ENCODE measurements at places on chromosomes 2 and 18.
A peak's percentile ranks its signal among the peaks of the same experiment; 100 is the strongest.

DNA sequence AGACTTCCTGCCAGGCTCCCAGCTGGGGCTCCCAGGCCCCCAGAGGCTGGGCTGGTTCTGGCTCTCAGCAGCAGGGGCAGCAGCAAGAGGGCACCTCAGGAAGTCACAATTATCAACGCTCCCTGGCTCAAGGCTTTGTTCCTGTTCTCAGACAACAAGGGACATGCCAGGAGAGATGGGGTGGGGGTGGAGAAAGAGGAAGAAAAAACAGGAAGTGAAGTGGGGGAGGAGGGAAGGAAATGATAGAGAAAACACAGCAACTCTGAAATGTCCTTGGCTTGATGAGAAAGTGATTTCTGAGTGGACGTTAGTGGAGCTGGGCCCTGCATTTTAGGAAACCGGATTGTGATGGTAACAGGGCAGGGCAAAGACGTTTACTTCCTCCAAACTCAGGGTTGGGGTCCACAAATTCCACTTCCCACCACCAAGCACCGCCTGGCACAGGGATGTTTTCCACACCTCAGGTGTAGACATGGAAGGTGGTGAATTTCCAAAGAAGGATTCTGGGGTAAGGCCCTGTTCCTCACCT is 40.4 kb downstream of the CYRIA start:
- peak; percentile 80 for DNase-seq
- H3K36me3 ChIP-seq, result no peaks in the 10 kb centered on the region
- no peaks in the 10 kb centered on the region for H3K27me3 ChIP-seq
- H3K27ac ChIP-seq, result peak overlapping the region; percentile 92

DNA sequence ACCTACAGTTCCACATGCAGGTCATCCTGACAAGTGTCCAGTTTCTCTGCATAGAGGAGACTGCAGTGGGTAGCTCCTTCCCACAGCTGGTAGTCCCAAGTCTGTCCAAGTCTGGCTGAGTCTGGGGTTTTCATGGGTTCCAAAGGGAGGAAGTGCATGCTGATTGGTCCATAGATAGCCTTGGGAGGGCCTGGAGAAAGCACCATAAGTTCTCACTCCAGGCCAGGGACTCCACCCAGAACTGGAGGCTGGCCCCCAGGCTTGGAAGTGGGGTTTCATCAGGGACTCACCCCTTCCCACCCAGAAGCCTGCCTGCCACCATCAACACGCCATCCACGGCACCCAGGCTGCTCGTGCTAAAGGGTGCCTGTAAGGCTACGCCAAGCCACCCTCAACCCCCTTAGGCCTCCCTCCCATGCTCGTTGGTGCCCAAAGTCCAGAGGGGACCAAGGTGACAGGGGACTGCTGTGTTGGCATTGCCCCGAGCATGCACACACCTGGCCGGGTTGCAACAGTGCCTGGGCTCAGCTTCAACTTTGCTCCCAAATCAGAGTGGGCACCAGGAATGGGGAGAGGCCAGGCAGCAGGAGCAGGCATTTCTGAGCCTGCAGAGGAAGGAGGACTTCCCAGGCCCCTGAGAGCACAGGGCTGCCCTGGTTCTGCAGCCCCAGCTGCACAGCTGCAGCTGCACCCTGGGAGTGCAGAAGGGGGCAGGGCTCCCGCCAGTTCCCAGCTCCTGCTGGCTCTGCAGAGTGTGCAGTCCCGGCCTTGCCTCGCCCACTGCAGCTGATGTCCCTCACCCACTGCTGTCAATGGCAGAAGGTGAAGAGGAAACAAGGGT is 116.5 kb upstream of the MAP2 start:
- no peaks in the 10 kb centered on the region for H3K27me3 ChIP-seq
- no peak overlapping the region for H3K4me3 ChIP-seq
- H3K4me1 ChIP-seq, result no peaks in the 10 kb centered on the region
- H3K36me3 ChIP-seq, result no peaks in the 10 kb centered on the region

DNA sequence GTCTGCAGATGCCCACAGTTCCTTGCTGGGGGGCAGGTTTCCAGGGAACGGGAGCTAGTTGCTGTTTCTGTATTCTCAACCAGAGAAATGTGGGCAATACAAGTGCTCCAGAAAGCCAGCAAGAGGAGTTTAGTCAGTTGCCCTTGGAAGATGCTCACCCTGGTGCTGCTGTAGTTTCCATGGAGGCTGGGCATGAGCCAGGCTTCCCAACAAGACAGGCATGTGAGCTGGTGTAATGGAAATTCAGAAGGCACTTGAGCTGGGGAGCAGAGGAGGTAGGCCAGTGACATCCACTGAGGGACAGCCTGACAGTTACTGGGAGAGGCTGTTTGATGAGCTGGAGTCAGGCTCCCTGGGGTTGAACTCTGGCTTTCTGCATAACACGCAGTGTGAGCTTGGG is 7.7 kb downstream of the HK2 start:
- H3K36me3 ChIP-seq, result no peaks in the 10 kb centered on the region
- DNase-seq, result no peak
- no peak overlapping the region for H3K27ac ChIP-seq
- H3K4me1 ChIP-seq, result peaks cover 26% of the 10 kb centered on the region
- H3K4me3 ChIP-seq, result no peak overlapping the region
- H3K27me3 ChIP-seq, result no peaks in the 10 kb centered on the region

DNA sequence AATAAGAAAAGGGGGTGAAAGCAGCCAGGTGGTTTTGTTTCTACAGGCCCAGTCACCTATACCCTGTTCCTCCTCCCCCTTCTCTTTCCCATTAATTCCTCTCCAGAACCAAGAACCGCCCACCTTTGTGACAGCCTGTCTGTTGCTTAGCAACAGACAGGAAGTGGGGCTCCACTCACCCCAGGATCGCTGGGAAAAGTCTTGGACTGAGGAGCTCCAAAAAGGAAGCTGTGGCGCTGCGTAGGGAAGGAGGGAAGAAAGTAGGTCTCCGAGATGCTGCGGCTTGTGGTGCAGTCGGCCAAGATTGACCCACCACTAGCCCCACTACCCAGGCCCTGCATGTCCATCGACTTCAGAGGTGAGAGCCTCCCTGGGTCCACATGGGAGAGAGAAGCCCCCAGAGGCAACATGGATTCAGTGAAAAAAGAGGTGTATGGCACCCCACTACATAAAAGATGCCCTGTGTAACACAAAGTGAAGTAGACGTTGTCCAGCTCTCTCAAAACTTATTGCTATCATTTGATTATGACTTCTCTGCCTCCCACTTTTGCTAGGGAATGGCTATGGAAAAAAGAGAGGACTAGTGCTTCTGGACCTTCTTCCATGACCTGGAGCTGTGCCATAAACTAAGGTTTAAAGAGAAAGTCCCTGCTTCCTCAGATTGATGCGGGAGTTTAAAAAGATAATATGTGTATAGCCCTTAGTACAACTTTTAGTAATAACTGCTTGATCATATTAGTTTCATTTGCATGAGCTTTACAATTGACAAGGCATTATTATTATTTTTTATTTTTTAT is at the start of gene FER1L5:
Gene FER1L5, plus strand, starts transcription at position 201 of the 797 bp plus-strand sequence. Its CDS starts 73 bp downstream, at position 274.
- no peaks in the 10 kb centered on the region for H3K36me3 ChIP-seq
- H3K27ac ChIP-seq, result no peak within 1 kb of the TSS
- peaks cover 4% of the 10 kb centered on the region for H3K4me1 ChIP-seq

DNA sequence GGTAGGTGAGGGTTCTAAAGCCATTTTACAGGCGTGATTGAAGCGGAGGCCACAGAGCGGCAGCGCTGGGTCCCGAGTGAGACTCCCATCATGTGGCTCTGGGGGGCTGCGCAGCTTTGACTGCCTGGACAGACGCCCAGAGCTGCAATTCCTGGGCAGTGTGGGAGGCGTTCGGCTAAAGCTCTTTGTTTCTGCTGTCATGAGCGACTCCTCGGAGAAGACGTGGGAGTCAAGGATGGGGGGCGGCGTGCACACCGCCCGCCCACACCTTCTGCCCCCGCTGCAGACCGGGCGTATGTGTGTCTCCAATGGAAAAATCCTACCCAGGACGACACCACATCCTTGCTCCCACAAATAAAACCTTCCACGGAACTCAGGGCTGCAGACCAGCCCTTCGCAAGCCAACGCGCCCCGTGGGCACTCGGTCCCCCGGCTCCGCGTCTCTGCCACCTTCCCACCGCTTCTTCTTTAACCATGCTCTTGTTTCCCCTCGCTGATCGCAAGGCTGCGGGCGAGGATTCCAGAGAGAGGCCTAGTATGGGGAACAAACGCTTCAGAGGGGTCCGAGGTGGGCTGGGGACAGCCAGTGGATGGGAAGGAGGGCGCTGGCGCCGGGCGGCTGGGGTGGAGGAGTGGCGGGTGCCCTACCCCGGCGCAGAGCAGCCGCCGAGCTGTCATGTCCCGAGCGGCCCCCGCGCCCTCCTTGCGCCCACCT is 680 bp upstream of the LBH start:
- peak overlapping the region; percentile 94 for H3K4me3 ChIP-seq
- H3K36me3 ChIP-seq, result no peaks in the 10 kb centered on the region
- peak overlapping the region; percentile 94 for H3K27ac ChIP-seq
- H3K27me3 ChIP-seq, result no peaks in the 10 kb centered on the region
- DNase-seq, result peak; percentile 58

- H3K36me3 ChIP-seq, result no peaks in the 10 kb centered on the region
- no peak for DNase-seq
- no peaks in the 10 kb centered on the region for H3K27me3 ChIP-seq
- H3K4me3 ChIP-seq, result no peak overlapping the region
- no peak overlapping the region for H3K27ac ChIP-seq
Observed at GRCh38 chr2:54176577-54176976, 61.2 kb downstream of the ACYP2 start.

- DNase-seq, result no peak
- H3K4me1 ChIP-seq, result no peaks in the 10 kb centered on the region
- no peaks in the 10 kb centered on the region for H3K27me3 ChIP-seq
- H3K4me3 ChIP-seq, result no peak overlapping the region
- H3K36me3 ChIP-seq, result no peaks in the 10 kb centered on the region
- no peak overlapping the region for H3K27ac ChIP-seq
Observed at GRCh38 chr18:35571138-35571537, 10.4 kb upstream of the GALNT1 start.

DNA sequence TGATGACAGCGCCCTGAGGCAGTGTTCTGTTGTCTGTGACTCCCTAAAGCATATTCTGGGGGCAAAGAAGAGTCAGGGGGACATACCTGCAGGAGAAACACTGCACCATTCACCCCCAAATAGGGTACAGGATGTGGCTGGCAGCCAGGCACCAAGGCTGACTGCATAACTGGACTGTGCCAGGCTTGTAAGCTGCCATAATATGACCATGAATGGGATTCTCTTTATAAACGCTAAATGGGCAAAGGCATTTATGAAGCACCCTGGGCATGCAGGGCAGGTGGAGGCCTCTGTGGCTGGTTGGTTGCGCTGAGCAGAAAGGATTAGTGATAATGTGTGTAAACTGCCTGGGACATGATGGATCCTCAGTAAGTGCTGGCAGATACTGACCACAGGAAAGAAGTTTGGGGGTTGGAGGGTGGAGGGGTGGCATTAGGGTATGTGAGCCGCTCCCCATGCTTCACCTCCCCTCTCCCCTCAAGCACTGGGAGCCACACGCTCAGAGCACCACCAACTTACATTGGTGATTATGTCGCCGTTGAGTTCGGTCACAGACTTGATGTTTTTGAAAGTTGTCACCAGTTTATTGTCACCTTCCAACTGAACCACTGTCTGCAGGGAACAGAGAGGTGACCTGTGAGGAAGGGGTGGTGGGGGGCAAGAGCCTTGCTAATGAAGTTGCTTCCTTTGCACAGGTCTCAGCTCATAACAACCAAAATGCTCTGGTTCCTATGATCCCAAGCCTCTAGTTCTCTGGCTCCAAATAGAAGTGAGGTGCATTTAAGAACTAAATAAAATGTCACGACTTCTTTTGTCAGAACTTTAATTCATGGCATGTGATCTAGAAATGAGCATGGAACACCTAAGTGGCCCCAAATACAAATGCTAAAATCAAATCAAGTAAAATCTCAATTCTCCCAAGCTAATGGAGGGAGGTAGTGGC is 3.6 kb downstream of the FABP1 start:
- H3K4me1 ChIP-seq, result no peaks in the 10 kb centered on the region
- DNase-seq, result no peak
- H3K4me3 ChIP-seq, result no peak overlapping the region

DNA sequence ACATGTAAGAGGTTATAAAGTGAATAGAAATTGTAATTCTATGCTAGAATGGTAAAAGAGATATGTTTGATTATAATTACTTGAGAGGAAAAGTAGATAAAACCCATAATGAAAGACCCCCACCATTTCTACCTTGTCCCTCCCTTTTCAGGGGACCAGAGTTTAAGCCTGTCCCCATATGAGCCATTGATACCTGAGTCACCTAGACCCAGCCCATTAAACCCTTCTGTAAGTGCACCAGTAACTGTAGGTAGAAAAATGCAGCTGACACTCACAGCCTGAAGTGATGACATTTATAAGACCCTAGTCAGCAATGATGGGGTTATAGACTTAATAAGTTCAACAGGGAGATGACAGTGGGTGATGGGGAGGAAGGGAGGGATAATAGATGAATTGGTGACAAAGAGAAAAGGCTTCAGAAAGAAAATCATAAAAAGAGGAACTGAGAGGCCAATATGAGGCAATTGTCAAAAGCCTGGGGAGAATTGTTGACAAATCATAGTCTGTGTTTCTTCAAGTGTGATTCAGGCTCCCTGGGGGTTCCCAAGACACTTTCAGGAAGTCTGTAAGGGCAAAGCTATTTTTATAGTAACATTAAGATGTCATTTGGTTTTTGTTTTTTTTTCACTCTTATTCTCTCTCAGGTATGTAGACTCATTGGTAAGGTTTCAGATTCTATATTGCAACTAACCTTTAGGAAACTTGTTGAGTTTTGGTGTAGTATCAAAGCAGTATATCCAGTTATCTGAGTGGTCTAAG is 544.2 kb downstream of the SATB2 start:
- no peak overlapping the region for H3K27ac ChIP-seq
- no peaks in the 10 kb centered on the region for H3K27me3 ChIP-seq
- no peaks in the 10 kb centered on the region for H3K4me1 ChIP-seq

- H3K4me3 ChIP-seq, result no peak overlapping the region
- H3K27ac ChIP-seq, result no peak overlapping the region
- H3K4me1 ChIP-seq, result no peaks in the 10 kb centered on the region
- no peaks in the 10 kb centered on the region for H3K27me3 ChIP-seq
- no peak for DNase-seq
Observed at GRCh38 chr2:215082446-215082845, 56.0 kb downstream of the ABCA12 start.

GRCh38 chr2:22274661-22275060 is 1110.3 kb upstream of the KLHL29 start:
- no peaks in the 10 kb centered on the region for H3K4me1 ChIP-seq
- no peak overlapping the region for H3K4me3 ChIP-seq
- no peak for DNase-seq
- H3K27ac ChIP-seq, result no peak overlapping the region
- H3K27me3 ChIP-seq, result no peaks in the 10 kb centered on the region

DNA sequence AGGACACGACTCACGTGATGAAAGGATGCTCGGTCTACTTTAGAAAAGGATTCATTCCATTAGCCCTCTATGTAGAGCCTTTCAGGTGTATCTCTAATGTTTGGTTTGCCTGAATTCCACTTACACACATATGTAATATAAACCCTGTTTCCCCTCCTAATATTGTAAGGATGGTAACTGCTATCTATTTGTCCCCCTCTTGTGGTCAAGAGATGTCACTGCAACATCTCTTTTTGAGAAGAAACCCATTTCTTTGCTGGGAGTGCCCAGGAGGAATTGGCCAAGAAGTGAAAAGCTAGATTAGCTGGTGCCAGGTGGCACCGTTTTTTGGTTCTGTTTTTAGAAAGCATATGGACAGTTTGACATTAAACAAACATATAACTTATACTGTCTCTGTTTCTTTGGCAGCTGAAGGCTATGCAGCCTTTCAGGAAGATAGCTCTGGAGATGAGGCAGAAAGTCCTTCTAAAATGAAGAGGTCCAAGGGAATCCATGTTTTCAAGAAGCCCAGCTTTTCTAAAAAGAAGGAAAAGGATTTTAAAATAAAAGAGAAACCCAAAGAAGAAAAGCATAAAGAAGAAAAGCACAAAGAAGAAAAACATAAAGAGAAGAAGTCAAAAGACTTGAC is 41.2 kb downstream of the RALBP1 start:
- DNase-seq, result peak; percentile 61
- peaks cover 2% of the 10 kb centered on the region for H3K36me3 ChIP-seq
- no peaks in the 10 kb centered on the region for H3K27me3 ChIP-seq

All from B cell (primary cell).